Right ventricle myocardium inferior (tissue), 1 donor: ENCODE measurements at places on chromosomes 13 and 19. TPM values are rescaled to one million over a fixed set of nuclear protein-coding genes. Genes with fewer than 3 reads are reported as not detected.
A peak's percentile ranks its signal among the peaks of the same experiment; 100 is the strongest.

Gene NAT14
- 5.6 TPM for total RNA-seq

DNA sequence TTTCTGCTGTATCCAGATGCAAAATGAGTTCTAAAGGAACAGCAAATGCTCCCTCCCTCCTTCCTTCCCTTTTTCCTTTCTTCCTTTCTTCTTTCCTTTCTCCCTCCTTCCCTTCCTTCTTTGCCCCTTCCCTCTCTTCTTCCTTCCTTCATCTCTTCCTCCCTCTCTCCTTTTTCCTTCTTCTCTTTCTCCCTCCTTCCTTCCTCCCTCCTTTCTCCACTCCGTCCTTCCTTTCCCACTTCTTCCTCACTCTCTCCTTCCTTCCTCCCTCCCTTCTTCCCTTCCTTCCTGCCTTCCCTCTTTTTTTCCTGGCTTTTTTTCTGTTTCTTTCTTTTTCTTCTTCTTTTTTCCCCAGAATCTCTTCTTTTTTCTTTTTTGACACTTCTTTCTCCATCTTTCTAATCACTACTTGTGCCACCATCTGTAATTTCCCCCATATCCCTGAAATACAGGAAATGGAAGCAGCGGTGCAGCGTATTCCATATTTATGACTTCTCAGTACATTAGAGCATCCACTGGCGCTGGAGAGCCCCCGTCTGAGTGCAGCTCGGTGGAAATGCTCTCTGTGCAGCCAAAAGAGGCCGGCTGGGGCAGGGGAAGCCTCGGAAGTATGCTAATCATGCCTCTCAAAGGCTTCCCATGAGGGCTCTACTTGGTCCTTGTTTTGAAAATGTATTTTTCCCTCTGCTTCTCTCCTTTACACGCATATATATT lies 275.6 kb downstream of the TSHZ3 start:
- no peak for DNase-seq

GRCh38 chr19:38852231-38853044 lies 2.7 kb upstream of the HNRNPL start:
- peak; percentile 81 for DNase-seq

DNA sequence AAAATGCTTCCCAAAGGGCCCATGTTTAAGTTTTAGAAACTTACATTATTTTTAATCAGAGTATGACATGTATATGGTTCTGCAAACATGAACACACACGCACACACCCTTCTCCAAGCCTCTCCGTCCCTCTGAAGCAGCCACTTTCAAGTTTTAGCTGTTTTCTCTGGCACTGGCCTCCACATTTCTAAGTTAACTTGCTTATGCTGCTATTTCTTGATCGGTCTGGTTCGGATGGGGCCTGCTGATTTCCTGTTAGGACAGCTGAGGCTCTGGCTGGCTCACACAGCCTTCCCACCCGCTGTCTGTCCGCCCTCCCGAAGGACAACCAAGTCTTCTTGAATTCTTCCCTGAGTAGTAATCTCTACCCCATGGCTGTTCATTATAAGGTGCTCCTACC lies 4.4 kb downstream of the SPC24 start:
- DNase-seq, result peak; percentile 66

DNA sequence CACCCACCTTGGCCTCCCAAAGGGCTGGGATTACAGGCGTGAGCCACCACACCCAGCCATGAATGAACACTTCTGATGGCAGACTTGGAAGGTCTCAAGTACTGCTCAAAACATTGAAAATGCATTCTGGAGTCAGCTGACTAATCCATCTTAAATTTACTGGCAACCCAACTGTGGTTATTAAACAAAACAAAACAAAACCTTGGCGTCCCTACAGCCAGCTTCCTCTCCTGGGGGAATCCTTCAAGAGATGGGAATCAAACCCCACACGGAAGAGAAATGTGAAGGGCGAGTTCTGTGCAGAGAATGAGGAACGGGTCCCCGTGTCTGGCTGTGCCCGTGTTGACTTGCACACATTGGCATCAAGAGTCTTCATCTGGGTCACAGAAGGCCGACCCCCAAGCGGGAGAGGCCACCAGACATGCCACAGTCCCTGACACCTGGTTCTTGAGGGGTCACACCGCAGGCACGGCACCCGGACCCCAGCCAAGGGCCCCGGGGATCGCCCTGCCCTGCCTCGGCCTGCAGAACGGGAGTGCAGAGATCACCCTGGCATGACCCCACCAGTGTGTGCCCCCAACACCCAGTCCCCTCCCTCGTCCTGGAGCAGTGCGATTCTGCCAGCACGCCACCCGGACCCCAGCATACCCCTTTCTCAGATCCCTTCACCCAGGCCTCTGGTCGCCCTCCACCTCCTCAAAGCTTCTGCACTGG lies 3.2 kb downstream of the MAP2K2 start:
- DNase-seq, result peak; percentile 60

DNA sequence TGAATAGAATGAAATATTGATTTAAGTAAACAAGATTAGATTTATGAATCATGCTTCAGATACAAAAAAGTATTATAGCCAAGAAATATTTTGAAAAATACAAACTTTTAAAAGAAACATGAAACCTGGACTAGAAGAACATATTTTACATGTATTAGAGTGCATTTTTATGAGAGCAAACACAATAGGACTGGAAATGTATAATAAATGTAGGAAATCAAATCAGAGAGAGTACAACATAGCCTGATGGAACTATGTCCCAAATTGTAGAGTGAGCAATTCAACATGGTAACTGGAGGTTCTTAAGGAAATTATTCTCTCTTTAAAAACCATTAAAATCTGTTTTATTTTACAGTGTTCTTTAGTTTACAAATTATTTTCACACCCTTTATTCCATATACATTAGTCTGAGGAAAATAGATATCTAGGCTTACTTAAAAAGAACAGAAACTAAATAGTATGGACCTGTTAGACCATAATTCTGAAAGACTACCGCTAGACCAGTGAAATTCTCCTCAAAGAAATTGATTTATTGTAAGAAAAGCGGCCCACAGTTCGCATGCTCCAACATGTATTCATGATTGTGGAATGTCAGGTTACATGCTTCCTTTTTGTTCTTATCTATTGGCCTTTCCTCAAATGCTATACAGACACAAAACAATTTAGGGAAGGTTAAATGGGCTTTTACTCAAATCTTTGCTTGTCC lies 1526.5 kb upstream of the SLC10A2 start:
- DNase-seq, result no peak
